Activated CD8-positive, alpha-beta memory T cell treated with anti-CD3 and anti-CD28 coated beads for 4 hours (primary cell): ENCODE measurements at places on chromosomes 12 and 14.

GRCh38 chr12:84355561-84355960 lies 557.0 kb downstream of the SLC6A15 start:
- DNase-seq = no peak

- DNase-seq = no peak
Observed at GRCh38 chr12:23217158-23217557, 592.2 kb downstream of the ETNK1 start.

DNA sequence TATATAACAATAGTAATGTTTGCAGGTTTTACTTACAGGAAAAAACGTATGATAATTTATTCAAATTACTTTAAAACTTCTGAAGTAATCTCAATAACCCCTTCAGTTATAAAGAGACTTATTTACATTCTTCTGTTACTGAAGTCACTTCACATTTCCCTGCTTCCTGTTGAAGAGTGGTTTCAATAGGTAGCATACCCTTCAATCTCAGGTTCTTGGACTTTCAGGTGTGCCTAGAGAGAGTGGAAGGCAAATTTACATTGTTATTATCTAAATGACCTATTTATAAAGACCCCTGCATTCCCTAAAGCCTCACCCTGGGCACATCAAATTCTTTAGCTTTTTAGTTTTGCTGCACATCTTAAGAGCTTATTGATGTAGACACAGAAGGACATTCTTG lies 137.6 kb upstream of the AEBP2 start:
- DNase-seq = no peak

GRCh38 chr12:26119391-26119989 lies 5.3 kb downstream of the BHLHE41 start:
- DNase-seq = no peak

DNA sequence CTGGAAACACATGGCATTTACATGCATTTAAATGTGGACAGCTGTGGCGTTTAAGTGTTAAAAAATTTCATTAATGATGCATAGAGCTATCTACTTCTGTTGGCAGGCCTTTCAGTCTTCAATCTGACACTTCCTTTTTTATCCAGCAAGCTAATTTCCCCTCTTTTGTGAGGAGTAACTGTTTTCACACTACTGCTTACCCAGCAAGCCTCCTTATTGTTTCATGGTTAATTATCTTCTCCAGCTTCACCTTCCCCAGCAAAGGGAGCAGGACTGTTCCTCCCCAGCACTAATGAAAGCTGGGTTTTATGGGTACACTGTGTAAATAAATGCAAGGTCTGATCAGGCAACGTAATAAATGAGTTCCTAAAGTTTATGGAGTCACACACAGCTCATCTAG lies 129.4 kb upstream of the NPAS3 start:
- DNase-seq = no peak

GRCh38 chr12:96197503-96198272 lies 3.5 kb downstream of the ELK3 start:
- DNase-seq = no peak

DNA sequence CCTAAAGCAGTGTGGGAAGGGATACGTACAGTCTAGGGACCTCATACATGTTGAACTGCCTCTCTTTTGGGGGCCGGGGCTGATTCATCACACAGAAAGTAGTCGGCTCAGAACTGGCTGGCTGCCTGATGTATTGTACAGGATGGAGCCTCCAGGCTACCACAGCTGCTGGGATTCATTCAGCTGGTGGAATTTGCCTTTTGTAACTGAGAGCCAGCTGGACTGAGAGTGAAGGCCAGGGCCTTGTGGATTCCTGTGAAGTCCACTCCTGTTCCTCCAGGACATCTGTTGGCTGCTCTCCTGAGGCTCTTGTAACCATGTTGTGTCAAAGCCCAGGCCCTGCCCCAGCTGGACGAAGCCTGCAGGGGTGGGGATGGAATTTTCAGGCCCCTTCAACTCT lies 116.3 kb upstream of the PRICKLE1 start:
- no peak for DNase-seq

- no peak for DNase-seq
Observed at GRCh38 chr12:57518920-57519795, 1.2 kb downstream of the DDIT3 start.

GRCh38 chr12:54439521-54440255 lies 20.6 kb upstream of the ITGA5 start:
- DNase-seq = no peak

- DNase-seq = no peak
Observed at GRCh38 chr12:106919910-106920544, 35.7 kb upstream of the TMEM263 start.
